ENCODE measurements at places on chromosomes 4 and X. TPM values are rescaled to one million over a fixed set of nuclear protein-coding genes. Genes with fewer than 3 reads are reported as not detected.

RAI2 gene
- polyA plus RNA-seq = not detected

H2BW2 gene
- not detected for polyA plus RNA-seq

USP27X gene
- 2.1 TPM for polyA plus RNA-seq

SLC10A4 gene
- 0.16 TPM for polyA plus RNA-seq

GAGE12G gene
- polyA plus RNA-seq = not detected

GUCY1B1 gene
- 8.1 TPM for polyA plus RNA-seq

WAS gene
- 4.9 TPM for polyA plus RNA-seq

SGMS2 gene
- polyA plus RNA-seq = 24.9 TPM

RFC1 gene
- 20.3 TPM for polyA plus RNA-seq

AR gene
- polyA plus RNA-seq = 0.62 TPM

MAGEA2 gene
- polyA plus RNA-seq = not detected

- peak; percentile 1 for DNase-seq
These were observed 242.9 kb upstream of the GK2 start for GRCh38 chr4:79650794-79651431.

DNA sequence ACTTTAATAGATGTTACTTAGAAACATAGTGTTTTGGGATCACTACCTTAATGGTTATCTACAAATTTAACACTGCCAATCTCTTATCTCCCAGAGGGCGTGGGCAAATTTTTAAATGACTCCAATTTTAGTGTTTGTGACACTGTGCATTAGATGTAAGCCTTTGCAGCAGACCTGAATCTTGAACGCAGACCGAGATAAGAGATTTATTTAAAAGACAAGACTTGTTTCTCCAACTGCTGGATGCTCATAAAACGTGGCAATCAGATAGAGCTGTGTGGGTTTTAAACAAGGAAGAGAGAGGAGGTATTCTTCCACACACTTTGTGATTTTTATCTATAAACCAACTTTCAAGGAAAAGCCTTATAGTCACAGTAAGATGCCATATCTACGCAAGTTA lies 252.5 kb upstream of the NR3C2 start:
- DNase-seq = no peak

DNA sequence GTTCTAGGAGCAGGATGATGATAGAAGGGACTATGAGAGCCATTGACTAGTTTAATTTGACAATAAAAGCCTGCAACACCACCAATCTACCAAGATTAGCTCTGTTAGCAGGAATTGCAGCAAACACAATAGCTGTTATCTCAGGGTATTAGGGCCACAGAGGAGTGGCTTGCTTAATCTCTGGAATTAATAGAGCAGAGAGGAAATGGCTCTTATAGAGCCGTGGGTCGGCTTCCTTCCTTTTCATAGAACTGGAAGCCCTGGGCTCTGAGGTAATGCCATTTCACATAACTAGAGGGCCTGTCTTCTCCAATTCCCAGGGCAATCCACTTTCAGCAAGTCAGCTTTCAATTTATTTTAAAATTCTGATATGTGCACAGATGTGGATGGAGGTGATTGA lies 83.0 kb downstream of the MAMLD1 start:
- DNase-seq = no peak

DNA sequence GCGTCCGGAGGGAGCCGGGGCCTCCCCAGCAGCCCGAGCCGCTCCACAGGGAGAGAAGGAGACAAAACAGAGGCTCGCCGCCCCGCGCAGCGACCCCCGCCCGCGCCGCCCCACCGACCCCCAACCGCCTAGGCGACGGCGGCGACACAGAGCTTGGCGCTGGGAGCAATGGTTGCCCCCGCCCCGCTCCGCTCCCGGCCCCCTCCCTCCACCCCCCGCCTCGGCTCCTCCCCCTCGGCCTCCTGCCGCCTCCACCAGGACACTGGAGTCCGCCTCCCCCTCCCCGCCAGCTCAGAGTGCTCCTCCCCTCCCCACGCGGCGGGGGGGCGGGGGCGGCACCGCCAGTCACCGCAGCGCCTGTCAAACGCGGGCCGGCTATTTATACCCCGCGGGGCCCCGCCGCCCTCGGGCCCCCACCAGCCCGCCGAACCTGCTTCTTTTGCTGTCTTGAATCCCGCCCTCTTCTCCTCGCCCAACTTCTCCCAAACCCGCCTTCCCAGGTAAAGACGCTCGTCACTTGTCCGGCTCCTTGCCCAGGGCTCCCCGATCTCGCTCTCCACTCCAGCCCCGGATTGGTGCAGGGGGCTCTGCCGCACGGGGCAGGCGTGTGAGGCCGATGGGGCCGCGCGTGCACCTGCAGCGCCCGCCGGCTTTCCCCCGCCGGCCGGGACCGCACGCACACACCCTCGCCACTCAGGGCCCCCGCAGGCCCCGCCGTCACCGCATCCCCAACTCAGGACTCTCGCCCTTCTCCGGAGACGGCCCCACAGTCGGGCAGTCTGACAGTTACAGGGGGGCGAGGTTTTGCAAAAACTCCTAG lies at the start of gene ELF2:
TSS of gene ELF2 (minus strand) at position 170 of the 820 bp plus-strand sequence. CDS start 39,517 bp downstream, outside the sequence.
- DNase-seq = peak; percentile 92

- no peak for DNase-seq
These were observed 663.4 kb upstream of the LCORL start for GRCh38 chr4:18684932-18685331.

GRCh38 chrX:16205840-16206239 lies 38.6 kb downstream of the MAGEB17 start:
- DNase-seq = no peak

- no peak for DNase-seq
These were observed 73.1 kb upstream of the FMR1 start for GRCh38 chrX:147838465-147839131.

GRCh38 chr4:183936047-183936446 lies 30.9 kb downstream of the STOX2 start:
- no peak for DNase-seq

DNA sequence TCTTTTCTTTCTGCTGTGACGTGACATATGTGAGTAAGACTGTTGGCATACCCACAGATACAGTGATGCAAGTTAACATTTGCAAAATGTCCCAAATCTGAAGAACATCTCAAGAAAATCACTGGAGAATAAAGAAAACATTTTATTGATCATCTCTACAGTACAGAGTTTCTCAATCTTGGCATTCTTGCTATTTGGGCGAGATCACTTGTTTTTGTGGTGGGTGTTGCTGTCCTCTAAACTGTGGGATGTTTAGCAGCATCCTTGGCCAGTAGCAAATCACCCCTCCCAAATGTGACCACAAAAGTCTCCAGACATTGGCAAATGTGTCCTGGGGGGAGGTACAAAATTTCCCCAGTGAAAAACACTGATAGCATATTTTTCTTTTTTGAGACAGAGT lies 28.8 kb downstream of the AMELX start:
- DNase-seq = no peak

GRCh38 chr4:54661686-54662085 lies 3.9 kb downstream of the KIT start:
- no peak for DNase-seq

GRCh38 chr4:6068986-6069385 lies 50.8 kb upstream of the C4orf50 start:
- no peak for DNase-seq

DNA sequence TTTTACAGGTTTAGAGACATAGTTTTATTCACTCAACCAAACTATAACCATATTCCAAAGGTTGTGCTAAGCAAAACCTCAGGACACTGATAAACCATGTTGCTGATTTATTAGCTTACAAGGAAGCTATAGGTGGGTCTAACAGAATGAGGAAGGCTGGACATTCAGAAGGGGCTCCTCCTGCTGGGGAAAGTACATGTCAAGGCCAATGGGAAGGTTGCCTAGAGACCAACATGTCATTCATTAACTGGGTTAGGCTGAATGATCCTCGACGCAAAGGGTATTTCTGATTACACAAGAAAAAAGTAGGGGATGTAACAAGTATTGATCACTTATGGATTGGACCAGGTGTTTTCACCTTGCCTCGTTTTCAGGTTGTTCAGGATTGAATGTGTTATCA lies 30.3 kb downstream of the SLC10A6 start:
- peak; percentile 8 for DNase-seq

DNA sequence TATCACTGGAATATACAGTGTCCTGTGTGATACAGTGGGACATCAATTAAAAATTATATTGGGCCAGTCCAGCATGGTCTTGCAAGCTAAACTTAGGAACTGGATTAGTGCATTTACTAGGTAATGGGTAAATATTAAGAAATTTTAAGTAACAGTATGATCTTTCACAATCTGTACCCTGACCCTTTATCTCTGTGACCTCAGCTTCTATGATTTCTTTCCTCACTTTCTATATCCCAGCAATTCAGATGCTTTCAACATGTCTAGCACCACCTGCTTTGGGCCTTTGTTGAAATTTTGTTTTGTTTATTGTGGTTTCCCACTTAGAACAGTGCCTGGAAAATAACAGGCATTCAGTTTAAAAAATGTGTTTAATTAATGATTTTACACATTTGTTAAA lies 2295.4 kb downstream of the ARAP2 start:
- DNase-seq = no peak

GRCh38 chr4:91829531-91829930 lies 474.2 kb upstream of the GRID2 start:
- DNase-seq = no peak

DNA sequence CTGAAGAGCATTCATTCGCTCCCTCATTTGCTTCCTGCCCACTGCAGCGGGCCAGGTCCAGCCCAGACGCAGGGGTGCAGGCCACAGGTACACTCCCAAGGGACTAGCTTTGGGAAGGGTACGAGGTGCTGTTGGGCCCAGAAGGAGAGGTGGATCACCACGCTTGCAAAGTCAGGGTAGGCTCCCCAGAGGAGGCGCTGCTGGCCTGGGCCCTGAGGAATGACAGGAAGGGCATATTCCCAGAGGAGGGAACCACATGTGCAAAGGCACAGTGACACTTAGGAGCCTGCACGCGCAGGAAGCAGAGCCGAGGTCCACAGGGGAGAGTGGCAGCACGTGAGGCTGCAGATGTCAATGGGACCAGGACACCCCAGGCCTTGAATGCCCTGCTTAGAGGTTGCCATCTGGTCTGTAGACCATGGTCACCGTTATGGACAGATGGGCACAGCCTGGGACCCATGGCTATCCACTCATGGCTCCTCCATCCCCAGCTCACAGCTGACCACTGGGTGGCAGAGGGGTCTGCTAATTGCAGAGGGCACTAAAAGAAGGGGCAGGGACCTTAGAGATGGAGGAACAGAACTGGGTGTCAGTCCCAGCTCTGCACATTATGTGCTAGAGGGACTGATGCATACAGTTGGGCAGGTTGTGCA lies 7.9 kb downstream of the HTRA3 start:
- DNase-seq = no peak

All from small intestine (tissue), 16 donors.